ENCODE measurements at places on chromosomes 5 and 9.

DNA sequence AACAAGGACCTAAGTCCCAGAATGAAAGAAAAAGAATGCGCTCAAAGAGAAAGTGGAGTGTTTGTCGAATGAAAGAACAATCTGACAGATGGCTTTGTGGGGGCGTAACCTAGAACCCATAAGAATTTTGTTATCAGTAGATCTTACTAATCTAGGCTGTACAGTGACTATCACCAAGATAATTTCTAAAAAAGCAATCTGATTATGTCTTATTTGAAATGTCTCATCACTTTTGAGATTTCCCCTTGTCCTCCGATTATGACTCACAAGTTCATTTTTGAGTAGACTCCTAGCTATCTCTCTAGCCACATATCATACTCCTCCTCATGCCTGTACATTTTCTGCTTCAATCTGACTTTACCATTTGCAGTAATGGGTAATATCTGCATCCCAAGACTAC lies 135.6 kb upstream of the SMARCA2 start:
- no peak for DNase-seq

GRCh38 chr9:111805830-111806241 lies 11.1 kb upstream of the SHOC1 start:
- DNase-seq, result no peak

- DNase-seq, result no peak
Measured at GRCh38 chr5:179418972-179419371, 73.7 kb upstream of the ADAMTS2 start.

DNA sequence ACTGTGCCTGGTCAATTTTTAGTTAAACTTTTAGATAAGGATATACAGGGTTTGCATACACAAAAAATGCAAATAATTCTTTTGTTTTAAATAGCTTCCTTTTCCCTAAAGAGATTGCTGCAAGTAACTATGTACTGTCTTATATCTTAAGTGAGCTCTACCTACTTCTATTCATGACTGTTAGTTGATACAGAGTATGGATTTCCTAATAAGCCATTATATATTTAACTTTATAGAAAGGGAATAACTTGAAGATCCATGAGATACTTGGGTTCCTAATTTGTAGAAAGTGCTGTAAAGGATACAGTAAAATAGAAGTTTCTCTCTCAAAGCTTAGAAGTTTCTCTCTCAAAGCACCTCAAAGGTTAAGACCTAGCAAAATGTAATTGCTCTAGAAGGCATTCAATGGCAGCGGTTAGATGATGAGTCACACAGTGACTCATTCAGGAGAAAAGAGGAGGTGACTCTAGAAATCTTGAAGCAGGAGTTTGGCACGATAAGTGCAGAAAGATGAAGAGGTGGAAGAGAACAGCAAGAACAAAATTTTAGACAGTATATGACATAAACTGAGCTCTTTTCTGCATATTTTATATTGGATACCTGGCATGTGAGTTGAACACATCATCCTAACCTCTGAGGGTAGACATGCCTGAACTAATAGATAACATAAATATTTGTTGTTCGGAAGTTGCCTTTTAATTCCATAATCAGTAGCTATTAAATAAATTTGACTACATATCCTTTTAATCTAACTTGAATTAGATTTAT lies 5.5 kb upstream of the DNAJC21 start:
- no peak for DNase-seq

DNA sequence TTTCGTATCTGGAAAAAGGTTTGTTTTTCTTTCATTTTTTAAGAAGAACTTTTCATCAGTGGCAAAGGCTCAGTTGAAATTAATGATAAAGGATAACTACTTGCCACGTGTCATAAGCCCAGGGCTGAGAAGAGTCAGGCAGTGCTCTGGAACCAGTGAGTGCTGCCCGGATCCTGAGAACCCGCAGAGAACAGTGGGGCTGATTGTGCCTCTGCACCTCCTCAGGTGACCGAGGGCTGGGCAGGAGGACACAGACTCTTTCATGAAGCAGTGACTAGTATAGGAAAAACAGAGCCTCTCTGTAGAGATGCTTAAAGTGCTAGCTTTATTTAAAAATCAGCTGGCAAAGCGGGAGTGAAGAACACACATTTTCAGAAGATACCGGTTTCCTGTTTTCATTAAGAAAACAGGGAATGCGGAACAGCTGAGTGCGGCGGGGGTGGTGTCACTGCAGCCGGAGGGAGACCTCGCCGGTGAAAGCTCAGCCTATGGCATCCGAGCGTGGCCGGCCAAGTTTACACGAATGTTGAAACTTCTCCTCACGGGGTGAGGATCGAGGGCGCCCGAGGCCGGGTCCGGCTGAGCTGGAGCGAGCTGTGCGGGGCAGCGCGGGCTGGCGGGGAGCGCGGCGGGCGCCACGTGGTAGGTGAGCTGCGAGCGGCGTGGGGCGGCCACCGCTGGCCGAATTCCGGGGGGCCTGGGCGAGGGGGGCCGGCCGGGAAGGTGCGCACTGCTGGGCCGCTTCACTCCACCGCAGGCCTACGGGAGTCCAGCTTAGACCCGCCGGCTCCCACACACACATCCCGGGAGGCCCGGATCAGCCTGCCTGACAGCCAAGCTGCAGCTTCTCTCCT lies 134.7 kb upstream of the DMRT1 start:
- DNase-seq, result no peak

DNA sequence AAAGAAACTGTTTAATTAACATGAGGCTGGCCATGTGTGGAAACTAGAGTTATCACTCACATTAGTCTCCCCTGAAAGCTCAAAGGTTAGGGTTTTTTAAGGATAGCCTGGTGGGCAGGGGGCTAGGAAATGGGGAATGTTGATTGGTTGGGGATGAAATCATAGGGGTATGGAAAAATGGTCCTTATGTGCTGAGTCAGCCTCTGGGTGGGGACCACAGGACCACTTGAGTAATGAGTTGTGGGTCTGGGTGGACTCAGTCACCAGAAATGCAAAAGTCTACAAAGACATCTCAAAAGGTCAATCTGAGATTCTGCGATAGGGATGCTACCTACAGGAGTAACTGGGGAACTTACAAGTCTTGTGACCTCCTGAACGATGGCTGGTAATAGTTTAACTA lies 362.8 kb downstream of the DMAC1 start:
- no peak for DNase-seq

DNA sequence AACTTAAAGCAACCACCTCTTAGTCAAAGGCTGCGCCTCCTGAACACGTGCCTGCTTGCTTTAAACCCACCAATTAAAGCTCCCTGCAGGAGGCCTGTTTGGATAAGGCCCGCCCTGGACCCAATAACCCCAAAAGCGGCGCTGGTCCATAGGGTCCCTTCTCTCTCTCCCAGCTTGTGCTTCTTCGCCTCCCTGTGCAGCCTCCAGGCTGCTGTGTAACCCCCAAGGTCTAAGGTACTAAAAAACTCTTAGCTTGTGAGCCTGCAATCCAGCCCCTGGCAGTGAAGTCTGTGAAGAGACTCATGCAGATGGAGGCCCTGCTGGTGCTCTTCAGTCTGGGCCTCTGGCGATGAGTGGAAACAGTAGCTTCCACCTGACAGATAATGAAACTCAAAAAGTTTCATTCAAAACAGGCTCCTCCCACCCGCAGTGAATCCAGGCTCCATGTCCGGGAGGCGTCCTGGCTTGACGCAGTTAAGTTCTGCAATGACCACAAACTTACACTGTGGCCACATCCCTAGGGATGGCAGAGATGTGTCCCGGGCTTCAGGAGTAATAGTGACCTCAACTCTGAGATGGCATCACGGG lies 97.3 kb downstream of the PRRT1B start:
- DNase-seq, result no peak

- DNase-seq, result no peak
Measured at GRCh38 chr9:124124729-124125650, 113.4 kb downstream of the LHX2 start.

GRCh38 chr5:157116483-157116954 lies 7.7 kb upstream of the HAVCR2 start:
- no peak for DNase-seq

DNA sequence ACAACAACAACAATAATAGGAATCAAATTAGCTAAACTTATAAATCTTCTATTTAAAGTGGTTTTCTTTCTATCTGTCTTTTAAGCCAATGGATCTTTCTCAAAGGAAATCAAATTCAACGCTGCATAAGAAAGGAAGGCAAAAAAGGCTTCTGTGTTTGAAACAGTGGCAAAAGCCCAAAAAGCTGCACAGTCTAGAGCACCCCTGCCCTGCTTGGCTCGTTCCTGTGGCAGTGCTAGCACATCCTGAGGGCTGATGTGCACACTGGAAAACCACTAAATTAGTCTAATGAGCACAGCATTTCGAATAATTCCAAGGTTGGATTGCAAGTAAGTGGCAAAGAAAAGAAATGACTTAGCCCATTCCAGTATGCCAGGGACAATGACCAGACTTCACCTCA lies 80.7 kb downstream of the AP3B1 start:
- no peak for DNase-seq

- no peak for DNase-seq
Measured at GRCh38 chr5:151121095-151121494, 36.5 kb downstream of the ANXA6 start.

DNA sequence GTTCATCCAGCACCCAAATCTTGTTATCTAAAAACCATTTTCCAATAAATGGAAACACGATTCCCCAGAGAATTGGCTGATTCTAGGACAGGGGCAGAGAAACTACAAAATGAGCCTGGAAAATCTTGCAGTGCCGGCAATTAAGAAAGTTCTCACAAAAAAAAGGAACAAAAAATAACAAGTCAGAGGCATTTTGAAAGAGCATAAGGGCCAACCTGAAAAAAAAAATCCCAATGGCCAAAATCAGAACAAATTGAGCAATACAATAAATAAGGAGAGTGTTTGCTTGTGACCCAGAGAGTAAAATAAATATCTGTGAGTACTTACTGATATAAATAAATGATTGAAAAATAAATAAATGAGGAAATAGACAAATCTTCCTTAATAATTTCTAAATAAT lies 55.1 kb upstream of the S1PR3 start:
- no peak for DNase-seq

- no peak for DNase-seq
Measured at GRCh38 chr5:110544603-110545002, 181.9 kb downstream of the TMEM232 start.

DNA sequence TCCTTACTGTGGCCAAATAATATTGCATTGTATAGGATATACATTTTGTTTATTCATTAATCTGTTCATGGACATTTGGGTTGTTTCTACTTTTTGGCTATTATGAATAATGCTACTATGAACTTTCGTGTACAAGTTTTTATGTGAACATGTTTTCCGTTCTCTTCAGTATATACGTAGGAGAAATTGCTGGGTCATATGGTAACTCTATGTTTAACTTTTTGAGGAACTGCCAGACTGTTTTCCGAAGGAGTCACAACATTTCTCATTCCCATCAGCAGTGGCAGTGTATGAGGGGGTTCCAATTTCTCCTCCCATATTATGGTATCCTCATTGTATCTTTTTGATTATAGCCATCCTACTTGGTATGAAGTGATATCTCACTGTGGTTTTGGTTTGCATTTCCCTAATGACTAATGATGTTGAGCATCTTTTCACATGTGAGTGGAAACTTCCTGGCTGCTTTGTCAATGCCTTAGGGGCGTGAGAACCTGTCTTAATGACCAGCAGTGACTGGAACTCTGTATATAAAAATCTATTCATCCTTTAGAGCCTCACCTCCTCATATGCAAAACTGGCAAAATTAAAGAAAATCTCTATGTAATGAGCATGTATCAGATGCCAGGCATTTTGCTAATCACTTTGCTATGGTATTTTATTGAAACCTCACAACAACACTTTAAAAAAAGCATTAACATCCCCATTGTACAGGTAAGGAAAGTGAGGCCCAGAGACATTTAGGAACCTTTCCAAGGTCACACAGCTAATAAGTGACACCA lies 47.8 kb upstream of the TGFBR1 start:
- DNase-seq, result no peak

DNA sequence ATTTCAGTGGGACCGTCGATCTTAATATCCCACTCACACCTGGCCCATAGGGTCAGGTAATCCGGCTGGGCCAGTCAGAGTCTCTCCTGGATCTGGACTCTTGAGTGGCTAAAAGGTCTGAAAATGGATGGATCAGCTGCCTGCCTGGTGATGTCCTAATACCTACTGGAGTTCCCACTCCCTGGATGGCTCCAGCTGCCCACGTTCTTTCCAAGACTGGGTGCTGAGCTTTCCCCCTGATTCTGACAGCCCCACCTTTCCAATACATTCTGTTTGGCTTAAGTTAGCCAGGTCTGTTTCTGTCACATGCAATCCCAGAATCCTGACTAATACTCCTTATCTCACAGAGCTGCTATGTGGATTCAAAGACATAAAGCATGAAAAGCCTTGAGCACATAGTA lies 10.2 kb downstream of the SH3PXD2B start:
- DNase-seq, result no peak

- DNase-seq, result no peak
Measured at GRCh38 chr9:124353811-124354274, 61.4 kb downstream of the PSMB7 start.

DNA sequence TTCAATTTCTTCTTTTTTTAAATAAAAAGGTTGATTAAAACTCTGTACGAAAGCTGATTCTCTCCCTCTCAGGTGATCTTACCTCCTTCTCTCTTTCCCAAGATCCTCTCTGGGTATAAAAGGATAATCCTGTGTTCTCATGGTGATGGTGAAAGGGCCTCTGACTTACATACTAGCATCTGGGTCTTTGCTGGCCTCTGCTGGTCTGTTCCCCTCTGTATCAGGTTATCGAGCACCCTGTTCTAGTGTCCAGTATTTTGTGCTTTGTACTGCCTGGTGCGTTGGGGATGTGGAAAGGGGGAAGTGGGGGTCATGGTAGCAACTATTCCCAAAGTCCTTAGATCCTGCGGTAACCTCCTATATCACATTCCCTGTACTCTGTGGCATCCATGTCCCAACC lies 328.9 kb downstream of the NR2F1-AS1 start:
- DNase-seq, result no peak

GRCh38 chr9:135117281-135117680 lies 29.8 kb downstream of the OLFM1 start:
- DNase-seq, result no peak

DNA sequence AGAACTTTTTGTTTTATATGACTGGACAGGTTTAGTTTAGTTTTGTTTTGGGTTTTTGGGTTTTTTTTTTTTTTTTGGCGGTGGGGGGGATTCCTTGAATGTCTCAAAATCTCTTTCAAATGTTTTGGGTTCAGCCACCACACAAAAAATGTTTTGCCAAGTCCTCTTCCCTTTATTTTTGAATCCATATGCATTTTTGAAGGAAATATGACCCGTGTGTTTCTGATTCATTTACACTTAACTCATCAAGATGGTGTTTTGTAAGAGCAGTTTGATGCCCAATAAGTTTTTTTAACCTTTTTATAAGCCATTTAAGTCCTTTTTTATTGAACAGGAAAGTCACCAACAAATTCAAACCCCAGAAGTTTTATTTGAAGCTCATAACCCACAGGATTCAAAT lies 209.8 kb downstream of the CWC27 start:
- no peak for DNase-seq

- no peak for DNase-seq
Measured at GRCh38 chr5:16461782-16462181, 3.8 kb downstream of the ZNF622 start.

- DNase-seq, result no peak
Measured at GRCh38 chr9:18490641-18491370, 16.9 kb downstream of the ADAMTSL1 start.

- DNase-seq, result no peak
Measured at GRCh38 chr5:158435161-158435616, 576.2 kb upstream of the CLINT1 start.

All from NCI-H1436 treated with DMSO at 0.1 percent for 48 hours (cell line).